Right hindlimb (tissue), 1 donor: ENCODE measurements at places on chromosomes 16 and 17.

DNA sequence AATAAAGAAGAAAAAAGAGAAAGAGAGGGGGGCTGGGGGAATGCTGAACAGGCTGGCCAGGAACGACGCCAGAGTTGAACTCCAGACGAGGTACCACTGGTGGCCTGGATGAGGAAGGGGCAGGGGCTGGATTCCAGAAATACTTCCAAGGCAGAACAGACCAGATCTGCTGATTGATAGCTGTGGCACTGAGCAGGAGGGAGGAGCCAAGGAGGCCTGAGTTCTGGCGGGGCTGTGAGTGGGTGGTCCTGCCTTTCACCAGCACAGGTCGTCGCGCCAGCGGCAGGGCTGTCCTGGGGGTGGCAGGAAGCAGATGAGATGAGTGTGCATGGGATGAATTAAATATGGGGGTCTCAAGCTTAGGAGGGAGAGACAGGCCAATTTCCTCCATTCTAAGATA is 5.5 kb downstream of the CCDC42 start:
- no peak for DNase-seq

- DNase-seq = no peak
Observed at GRCh38 chr16:47726031-47726675, 265.0 kb downstream of the PHKB start.

GRCh38 chr16:85750146-85750826 is 610 bp downstream of the C16orf74 start:
- peak; percentile 63 for DNase-seq

- no peak for DNase-seq
Observed at GRCh38 chr16:79411357-79411756, 189.2 kb downstream of the MAF start.

GRCh38 chr17:83180264-83180995 is 101.0 kb downstream of the METRNL start:
- peak; percentile 8 for DNase-seq

DNA sequence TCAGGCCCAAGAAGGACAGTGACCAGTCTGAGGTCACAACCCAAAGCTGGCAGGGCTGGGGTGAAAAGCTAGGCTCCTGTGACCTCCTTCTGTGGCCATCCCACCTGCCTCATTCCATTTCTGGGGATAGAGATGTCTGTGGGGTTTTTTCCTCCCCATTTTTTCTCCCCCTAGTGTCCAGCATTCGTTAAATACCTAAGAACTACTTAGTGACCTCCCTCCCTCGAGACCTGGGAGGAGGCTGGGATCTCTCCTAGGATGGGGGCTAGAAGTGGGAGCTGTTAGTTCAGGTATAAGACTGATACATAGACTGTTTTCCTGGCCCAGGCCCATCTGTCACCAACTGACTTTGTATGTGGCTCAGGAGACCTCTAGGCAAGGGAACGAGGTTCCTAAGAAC is 20.5 kb upstream of the STAC2 start:
- DNase-seq = no peak

DNA sequence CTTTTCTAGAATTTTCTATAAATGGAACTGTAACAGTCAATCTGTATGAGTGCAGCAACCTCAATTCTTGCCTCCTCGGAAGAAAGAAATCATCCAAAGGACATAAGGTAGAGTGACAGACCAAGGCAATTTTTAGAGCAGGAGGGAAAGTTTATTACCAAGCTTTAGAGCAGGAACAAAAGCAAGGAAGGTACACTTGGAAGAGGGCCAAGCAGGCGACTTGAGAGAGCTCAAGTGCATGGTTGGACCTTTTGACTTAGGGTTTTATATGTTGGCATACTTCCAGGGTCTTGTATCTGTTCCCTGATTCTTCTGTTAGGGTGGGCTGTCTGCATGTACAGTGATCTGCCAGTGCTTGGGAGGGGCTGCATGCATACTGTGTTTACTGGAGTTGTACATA is 50.3 kb downstream of the SCNN1G start:
- no peak for DNase-seq

GRCh38 chr17:33463887-33464286 is 170.8 kb upstream of the ASIC2 start:
- no peak for DNase-seq

- peak; percentile 81 for DNase-seq
Observed at GRCh38 chr17:2050300-2051060, 4.4 kb upstream of the HIC1 start.

GRCh38 chr16:8730335-8730915 is 56.0 kb downstream of the ABAT start:
- DNase-seq = no peak

DNA sequence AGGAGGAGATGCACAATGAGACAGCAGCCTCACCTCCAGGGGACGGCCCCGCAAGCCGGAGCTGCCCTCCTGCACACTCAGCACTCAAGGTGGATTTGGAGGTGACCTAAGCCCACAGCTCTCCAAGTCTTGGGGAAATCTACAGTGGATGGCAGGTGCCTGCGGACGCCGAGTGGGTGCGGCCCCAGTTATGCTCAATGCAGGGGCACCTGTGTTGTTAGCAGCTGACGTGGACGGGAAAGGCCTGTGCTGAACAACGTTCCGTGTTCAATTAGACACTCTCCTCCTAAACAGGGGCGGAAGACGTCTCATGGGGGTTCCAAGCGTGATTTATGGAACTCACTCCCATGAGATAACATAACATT is 22.0 kb upstream of the METRNL start:
- no peak for DNase-seq

- no peak for DNase-seq
Observed at GRCh38 chr16:85426806-85427205, 186.3 kb upstream of the GSE1 start.
